CD4-positive, alpha-beta memory T cell (primary cell): ENCODE measurements at places on chromosomes 7 and 10. TPM values are rescaled to one million over a fixed set of nuclear protein-coding genes. Genes with fewer than 3 reads are reported as not detected.

INSYN2A gene
- total RNA-seq = not detected

TECTB gene
- not detected for total RNA-seq

DNA sequence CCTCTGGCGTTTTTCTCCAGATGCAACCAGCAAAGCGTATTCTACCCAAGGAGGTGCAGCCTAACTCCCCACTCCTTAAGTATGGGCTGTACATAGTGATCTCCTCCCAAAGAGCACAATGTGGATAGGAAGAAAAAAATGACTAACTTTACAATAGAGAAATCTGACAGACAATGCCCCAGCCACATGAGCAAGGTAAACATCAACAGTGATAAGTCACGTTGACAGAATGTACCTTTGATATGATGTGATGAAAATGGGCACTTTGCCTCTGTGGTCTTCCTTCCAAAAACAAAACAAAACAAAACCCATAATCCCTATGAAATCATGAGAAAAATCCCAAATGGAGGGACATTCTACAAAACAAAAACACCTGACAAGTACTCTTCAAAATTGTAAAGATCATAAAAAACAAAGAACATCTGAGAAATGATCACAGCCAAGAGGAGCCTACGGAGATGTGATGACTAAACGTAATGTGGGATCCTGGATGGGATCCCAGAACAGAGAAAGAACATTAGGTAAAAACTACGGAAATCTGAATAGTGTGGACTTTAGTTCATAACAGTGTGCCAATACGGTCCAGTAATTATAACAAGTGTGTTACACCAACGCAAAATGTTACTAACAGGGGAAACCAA lies 50.6 kb downstream of the ABLIM1 start:
- no peaks in the 10 kb centered on the region for H3K27me3 ChIP-seq
- no peak overlapping the region for H3K27ac ChIP-seq
- no peak overlapping the region for H3K4me3 ChIP-seq
- H3K36me3 ChIP-seq = no peaks in the 10 kb centered on the region
- no peaks in the 10 kb centered on the region for H3K4me1 ChIP-seq

GRCh38 chr10:117164592-117165537 lies 26.8 kb upstream of the VAX1 start:
- peaks cover 55% of the 10 kb centered on the region for H3K27me3 ChIP-seq
- peaks cover 33% of the 10 kb centered on the region for H3K4me1 ChIP-seq
- no peak overlapping the region for H3K4me3 ChIP-seq
- no peak for DNase-seq
- no peak overlapping the region for H3K27ac ChIP-seq

DNA sequence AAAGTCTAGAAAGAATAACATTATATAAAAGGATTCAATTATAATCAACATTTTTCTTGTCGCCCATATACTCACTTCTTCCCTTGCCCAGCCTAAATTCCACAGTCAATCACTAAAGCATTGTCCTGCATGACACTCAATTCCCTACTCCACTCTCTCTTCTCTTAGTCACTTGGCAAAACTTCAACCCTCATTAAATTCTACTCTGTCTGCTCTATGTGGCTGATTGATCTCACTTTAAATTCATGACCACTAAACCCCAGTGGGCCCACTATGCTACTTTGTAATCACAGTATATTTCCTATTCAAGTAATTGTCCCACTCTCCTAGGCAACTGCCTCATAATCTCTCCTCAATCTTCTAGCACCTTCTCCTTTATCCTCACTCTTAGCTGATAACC lies 54.1 kb downstream of the MTERF1 start:
- no peaks in the 10 kb centered on the region for H3K27me3 ChIP-seq
- DNase-seq = no peak
- H3K4me3 ChIP-seq = no peak overlapping the region
- H3K27ac ChIP-seq = no peak overlapping the region
- H3K4me1 ChIP-seq = no peaks in the 10 kb centered on the region

DNA sequence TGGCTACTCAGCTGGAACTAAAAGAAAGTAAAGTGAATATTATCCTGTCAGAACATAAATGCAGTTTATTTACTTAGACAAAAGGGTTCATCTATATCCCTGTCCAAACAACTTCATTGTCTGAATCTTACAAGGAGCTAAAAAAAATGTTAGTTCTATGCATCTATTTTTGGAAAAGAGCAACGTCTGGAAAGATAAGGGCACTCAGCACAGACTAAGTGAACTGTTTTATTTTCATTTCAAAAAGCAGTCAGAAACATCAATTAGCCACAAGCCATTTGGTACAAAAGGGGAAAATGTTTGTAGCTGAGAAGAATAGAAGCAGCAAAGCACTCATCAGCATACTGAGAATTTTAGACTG lies 245.5 kb downstream of the FOXP2 start:
- H3K27ac ChIP-seq = no peak overlapping the region
- no peaks in the 10 kb centered on the region for H3K27me3 ChIP-seq
- H3K4me3 ChIP-seq = no peak overlapping the region
- H3K4me1 ChIP-seq = no peaks in the 10 kb centered on the region
- no peaks in the 10 kb centered on the region for H3K36me3 ChIP-seq

DENND2A gene
- not detected for total RNA-seq
